ENCODE measurements at places on chromosomes 5 and 9.

DNA sequence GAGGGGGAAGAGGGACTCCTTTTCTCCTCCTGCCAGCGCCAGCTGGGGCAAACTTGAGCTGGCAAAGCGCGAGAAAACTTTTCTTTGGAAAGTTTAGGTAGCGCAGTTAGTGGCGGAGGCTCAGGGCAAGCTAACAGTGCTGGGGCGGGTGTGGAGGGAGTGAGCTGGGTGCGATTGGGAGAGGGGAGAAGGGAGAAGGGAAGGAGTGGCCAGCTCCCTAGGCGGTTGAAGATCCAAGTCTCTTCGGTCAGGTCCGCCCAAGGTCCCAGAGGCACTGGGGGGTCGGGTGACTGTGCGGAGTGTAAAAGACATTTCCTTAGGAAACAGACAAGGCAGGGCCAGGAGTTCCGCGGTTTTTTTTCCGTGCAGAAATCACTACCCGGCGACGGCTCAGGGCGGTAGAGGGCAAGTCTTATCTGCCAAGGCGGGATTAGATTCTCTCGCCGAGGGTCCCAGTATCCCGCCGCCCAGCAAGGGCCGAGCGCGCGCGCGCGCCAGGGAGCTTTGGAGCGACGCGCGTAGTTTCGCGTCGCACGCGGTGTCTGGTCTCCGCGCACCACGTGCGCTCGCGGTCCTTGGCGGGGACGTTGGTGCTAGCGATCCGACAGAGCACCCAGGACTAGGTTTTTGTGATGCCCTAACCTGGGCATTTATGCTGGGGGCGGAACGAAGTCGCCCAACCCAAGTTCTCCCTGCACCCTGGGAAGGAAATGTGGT lies 33.6 kb upstream of the NFIB start:
- DNase-seq, result no peak

DNA sequence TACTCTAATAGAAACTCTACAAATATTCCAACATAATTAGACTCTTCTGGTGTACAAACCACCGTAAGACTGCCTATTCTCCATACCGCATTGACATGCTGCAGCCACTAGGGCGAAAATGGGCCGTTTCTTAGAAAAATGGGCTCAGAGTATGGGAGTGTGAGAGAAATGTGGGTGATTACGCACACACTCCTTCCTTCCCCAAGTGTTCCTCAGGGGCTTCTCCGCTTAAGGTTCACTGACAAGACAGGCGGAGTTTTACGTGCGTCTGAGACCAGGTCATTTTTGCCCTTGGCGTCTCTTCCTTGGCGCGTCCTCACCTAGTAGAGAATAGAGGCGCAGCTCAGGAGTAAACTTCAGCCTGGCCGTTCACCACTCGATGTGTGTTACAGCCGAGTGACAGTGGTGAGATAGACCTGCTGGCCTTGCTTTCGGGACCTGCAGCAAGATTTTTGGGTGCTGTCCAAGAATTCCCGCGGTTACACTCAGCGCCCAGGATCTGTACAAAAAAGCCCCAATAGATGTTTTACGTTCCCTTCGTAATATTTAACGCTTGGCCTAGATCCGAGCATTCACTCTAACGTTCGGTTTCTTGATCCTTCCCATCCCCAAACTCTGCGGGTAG lies 1.8 kb upstream of the NTRK2 start:
- DNase-seq, result no peak

- DNase-seq, result no peak
Observed at GRCh38 chr5:137035480-137035878, 463.6 kb downstream of the SPOCK1 start.

- DNase-seq, result no peak
Observed at GRCh38 chr9:86652736-86653135, 294.6 kb downstream of the GAS1 start.

- DNase-seq, result no peak
Observed at GRCh38 chr5:157479166-157479565, 19.2 kb downstream of the NIPAL4 start.

DNA sequence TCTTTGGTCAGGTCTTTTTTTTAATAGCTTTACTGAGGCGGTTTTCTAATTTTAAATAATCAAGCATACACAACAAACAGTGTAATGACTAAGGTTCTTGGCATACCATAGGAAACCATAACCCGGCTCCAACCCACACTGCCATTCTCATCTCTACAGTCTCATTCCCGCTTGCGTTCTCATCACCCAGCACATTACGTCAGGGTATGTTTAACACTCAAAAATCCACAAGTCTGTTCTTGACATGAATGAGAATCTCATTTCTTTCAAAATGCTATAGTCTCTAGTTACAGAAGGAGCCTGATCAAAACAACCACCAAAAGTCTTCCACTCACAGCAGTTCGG lies 505 bp downstream of the C5orf34 start:
- DNase-seq, result peak; percentile 21

- no peak for DNase-seq
Observed at GRCh38 chr9:134688231-134688630, 46.6 kb downstream of the COL5A1 start.

DNA sequence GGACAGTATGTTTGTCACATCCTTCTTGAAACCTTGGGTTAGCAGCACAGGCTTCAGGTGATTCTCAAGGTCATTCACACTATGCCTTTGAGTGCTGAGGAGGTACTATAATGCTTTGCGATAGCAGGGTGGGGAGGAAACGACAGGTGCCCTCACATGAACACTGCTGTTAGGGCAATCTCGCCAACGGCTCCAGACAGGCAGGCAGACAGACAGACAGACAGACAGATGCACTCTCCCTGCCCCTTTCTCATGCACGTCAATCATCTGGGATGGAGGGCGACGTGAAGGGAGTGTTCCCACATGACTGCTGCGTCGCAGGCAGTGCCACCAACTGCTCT lies 82.9 kb downstream of the RAPGEF1 start:
- DNase-seq, result no peak

GRCh38 chr5:38023799-38024198 lies 184.0 kb upstream of the GDNF start:
- DNase-seq, result no peak

DNA sequence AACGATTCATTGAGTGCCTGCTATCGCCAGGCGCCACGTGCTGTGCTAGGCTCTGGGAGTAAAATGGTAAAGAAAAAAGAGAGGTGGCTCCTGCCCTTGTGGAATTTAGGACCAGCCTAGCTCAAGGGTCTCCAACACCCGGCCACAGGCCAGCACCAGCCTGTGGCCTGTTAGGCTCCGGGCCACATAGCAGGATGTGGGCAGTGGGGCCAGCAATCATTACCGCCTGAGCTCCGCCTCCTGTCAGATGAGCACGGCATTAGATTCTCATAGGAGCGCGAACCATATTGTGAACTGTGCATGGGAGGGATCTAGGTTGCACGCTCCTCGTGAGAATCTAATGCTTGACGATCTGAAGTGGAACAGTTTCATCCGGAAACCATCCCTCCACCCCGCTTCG lies 1.5 kb downstream of the RMRP start:
- no peak for DNase-seq

GRCh38 chr9:13568405-13568804 lies 288.9 kb upstream of the MPDZ start:
- DNase-seq, result no peak

- no peak for DNase-seq
Observed at GRCh38 chr9:94557376-94557775, 2.5 kb downstream of the PCAT7 start.

DNA sequence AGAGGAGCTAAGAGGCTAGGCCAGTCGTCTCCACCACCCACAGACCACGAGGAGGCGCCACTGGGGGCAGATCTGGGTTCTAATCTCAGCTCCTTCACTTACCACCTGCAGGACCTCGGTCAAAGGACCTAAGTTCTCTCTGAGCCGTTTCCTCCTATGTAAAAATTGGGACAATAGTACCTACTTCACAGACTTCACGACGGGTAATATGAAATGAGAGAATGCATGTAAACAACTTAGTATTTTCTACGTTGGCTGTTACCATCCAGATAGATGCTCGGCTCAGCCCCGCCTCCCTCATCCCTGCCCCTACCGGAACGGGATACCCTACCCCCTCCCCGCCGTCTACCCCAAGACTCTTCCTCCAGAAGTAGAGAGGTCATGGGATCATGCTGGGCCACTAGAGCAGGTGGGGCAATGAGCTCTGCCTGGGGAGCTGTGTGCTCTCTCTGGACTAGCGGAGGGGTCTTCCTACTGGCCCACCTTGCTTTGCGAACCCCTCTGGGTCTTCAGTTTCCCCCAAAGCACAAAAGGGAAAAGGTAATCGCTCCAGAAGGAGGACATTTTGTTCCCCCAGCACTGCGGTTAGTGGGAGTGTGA lies 541 bp downstream of the GNPDA1 start:
- DNase-seq, result peak; percentile 47

DNA sequence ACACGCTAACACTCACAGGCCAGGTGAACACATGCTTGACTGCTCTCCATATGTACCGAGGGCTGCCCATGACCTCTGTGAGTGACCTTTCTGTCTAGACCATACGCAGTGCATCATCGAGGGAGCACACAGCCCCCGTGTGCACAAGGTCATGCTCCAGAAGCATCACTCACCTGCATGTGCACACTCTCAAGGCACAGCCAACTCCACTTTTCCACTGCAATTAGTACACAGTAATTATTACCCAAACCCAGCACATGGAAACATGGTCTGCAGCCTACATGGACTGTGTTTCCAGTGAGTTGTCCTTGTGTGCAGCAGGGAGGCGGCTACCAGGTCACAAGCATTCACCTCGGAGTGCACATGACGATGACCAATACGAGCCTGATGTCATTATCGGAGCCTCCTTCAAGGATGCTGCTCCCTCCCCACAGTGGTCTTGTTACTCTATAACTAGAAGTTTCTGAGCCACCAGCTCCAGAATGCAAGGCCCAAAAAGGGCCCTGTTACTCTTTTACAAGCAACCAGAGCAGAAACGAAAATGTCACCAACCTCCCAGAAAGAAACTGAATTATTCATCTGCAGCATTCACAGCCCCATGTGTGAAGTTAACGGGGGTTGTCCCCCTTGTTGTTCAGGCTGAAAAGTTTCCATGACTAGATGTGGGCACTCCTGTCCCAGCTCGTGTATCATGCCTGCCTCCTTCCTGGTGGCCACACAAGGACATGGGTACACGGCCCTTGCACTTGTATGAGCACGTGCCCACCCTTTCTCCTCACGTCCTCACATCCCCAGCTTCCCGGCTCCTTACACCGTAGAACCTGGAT lies 31.2 kb downstream of the SEMA4D start:
- DNase-seq, result no peak

GRCh38 chr5:27701931-27702903 lies 663.8 kb upstream of the CDH9 start:
- DNase-seq, result no peak

Measured in Kasumi-1 (cell line).